GM03348 (cell line): ENCODE measurements at places on chromosomes 6 and 20.

DNA sequence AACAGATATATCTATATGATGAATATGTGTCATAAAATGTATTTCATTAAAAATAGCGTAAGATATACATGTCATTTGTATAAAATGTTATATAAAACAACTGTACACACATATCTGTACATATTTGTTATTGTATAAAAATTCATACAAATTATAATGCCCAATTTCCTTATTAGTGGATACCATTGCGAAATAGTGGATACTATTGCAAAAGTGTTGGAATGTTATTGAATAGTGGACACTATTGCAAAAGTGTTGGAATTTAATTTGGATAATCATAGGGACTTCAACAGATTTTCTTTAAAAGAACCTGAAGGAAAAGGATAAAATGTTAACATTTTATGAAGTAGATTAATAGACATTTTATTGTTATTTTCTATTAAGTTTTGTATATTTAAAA is 487.4 kb downstream of the HAO1 start:
- no peak for DNase-seq

- DNase-seq = no peak
Measured at GRCh38 chr6:4781967-4782575, 5.9 kb downstream of the CDYL start.

GRCh38 chr6:156348849-156349248 is 428.3 kb upstream of the ARID1B start:
- DNase-seq = no peak

DNA sequence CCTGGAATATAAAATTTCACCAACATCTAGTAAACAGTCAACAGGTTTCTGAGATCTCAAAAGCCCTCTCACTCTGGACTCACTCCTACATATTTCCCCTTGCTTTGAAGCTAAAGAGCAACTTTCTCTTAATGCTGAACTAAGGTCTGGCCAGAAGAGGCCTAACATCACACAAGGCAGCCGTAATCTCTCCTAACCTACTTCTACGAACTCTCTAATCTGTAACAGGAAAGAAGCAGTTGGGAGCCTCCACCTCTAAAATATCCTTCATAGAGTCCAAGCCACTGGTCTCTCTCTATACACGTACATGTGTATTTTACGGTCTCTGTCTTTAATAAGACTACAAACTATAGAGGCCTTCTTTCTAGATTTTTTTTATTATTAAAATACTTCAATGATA is 72.0 kb downstream of the REV3L start:
- no peak for DNase-seq

DNA sequence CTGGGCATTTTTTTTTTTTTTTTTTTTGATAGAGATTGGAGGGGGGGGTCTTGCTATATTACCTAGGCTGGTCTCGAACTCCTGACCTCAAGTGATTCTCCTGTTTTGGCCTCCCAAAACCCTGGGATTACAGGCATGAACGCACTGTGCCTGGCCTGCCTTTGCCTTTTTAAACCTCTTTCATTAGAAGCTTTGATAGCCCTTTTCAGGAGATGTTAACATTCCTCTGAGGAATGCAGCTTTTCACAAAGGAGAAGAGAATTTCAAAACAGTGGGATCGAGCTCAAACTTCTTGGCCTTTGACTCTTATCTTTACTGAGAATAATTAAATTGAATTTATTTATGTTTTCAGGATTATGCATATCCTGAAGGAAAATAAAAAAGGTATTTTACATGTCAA is 31.3 kb downstream of the SLC26A8 start:
- no peak for DNase-seq

- DNase-seq = no peak
Measured at GRCh38 chr20:58135441-58136148, 92.9 kb downstream of the ANKRD60 start.

DNA sequence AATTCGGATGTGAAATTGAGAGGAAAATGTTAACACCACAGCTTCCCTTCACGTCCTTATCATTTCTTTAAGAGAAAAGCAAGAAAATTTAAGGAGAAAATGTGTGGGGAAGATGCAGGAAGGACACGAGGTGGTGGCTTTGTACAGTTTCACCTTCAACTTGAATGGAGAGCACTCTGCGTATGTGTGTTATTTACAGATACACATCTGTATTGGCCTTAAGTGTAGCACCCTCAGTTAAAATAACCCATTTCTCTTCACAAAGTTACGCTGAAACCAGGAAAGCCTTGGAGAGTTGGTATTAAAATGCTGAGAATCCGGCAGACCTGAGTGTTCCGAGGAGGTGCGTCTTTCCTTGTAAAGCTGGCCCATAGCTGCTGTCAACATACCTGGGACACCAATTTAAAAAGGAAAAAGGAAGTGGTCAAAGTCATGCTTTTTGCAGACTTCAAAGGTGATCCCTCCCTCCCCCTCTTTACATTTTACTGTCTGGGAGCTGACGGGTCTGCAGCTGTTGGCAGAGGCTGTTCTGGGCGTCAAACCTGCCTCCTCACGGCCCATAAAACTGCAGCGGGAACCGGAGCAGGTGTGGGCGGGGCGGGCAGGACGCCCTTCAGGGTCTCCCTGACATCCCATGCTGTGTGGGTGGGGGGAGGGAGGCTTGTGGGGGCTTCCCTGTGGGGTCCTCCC is 61.3 kb upstream of the TBXT start:
- DNase-seq = no peak

GRCh38 chr6:148599967-148600426 is 146.8 kb upstream of the UST start:
- DNase-seq = no peak

- DNase-seq = no peak
Measured at GRCh38 chr6:157585274-157586087, 204.5 kb downstream of the ZDHHC14 start.

- DNase-seq = no peak
Measured at GRCh38 chr20:38169636-38170193, 4.6 kb upstream of the TGM2 start.

- DNase-seq = peak; percentile 2
Measured at GRCh38 chr6:93784794-93785693, 365.7 kb upstream of the EPHA7 start.

DNA sequence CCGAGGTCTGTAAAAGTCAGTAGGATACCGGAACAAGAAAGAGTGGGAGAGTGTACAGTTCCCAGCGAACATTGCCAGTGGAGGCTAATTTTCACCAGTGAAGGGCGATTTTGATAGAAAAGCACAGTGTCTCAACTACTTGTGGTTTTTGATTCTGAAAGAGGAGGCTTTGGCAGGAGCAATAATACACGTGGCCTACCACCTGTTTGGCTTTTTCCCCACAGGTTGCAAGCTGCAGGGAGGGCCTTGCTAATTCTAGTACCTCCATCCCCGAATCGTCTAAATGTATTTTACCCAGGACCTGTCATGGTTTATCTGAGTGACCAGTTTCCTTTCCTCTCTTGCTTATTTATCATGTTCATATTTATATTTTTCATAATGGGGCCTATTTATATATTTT is 3.3 kb upstream of the EFCAB8 start:
- no peak for DNase-seq

DNA sequence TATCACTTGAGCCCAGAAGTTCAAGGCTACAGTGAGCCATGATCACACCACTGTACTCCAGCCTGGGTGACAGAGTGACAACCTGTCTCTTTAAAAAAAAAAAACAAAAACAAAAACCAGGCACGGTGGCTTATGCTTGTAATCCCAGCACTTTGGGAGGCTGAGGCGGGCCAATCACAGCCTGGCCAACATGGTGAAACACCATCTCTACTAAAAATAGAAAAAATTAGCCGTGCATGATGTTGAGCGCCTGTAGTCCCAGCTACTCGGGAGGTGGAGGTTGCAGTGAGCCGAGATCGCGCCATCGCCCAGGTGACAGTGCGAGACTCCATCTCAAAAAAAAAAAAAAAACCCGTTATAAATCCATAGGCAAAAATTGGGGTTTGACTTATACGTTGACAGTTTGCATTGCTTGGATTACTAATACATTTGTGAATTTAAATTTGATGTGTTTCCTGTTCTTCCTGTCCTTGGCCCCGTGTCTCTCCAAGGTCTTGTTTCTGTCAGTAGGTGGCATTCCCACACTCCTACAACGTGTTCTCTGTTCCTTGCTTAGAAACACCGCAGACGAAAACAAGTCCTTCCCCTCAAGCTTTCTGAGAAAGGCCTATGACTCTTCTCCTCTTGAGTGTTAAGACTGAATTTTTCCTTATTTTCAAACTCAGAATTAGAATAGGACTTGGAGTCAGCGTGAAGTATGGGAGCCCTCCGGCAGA is 147.0 kb downstream of the DTNBP1 start:
- no peak for DNase-seq

- DNase-seq = no peak
Measured at GRCh38 chr6:124132256-124132655, 328.6 kb downstream of the NKAIN2 start.
